ENCODE measurements at places on chromosomes 1 and 21.
A peak's percentile ranks its signal among the peaks of the same experiment; 100 is the strongest.

DNA sequence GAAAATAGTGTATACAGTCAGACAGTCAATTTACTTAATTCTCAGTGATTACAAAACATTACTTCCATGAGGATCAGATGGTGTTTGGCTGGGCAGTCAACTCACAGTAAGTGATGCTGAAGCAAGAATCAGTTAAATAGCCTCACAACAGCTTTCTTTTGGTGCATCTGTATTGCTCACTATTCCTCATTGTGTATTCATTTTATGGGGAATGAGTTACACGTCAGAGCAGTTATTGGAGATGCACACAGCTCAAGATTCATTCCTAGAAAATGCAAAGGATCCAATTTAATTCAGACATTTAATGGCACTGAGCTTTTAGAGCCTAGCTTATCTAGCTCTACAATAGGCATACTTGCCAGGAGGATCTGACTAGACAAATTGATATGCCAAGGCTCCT, 150.6 kb downstream of the HS2ST1 start:
- no peak for DNase-seq

- no peak for DNase-seq
Measured at GRCh38 chr21:44513389-44514217, 26.4 kb downstream of the KRTAP10-1 start.

GRCh38 chr1:117359561-117360289, 7.5 kb upstream of the MAN1A2 start:
- no peak for DNase-seq

GRCh38 chr1:6646499-6647148, 22.0 kb downstream of the THAP3 start:
- DNase-seq, result peak; percentile 37

DNA sequence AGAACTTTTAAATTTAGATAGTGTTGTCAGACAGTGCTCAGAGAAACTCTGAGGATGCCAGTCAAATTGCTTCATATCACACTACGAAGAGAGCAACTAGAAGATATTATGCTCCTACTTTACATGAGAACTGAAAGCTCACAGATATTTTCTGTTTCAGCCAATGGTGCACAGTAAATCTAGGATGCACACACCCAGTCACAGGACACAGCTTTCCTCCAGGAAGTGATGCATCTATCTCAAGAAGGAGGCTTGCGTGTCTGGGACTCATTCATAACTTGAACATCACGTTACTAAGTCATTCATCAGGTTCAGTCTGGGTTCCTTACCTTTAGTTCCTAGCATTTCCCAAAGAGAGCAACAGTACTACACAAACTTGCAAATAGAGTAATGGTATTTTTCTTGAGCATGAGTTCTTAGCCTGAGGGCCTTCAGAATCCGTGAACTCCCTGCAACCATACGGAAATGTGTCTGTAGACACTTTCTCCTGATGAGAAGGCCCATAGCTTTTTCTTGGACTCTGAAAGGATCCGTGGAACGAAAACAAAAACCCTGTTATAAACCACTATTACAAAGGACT, 12.2 kb downstream of the ZNF697 start:
- no peak for DNase-seq

GRCh38 chr1:10909697-10910680, 102.5 kb upstream of the TARDBP start:
- DNase-seq, result peak; percentile 46

DNA sequence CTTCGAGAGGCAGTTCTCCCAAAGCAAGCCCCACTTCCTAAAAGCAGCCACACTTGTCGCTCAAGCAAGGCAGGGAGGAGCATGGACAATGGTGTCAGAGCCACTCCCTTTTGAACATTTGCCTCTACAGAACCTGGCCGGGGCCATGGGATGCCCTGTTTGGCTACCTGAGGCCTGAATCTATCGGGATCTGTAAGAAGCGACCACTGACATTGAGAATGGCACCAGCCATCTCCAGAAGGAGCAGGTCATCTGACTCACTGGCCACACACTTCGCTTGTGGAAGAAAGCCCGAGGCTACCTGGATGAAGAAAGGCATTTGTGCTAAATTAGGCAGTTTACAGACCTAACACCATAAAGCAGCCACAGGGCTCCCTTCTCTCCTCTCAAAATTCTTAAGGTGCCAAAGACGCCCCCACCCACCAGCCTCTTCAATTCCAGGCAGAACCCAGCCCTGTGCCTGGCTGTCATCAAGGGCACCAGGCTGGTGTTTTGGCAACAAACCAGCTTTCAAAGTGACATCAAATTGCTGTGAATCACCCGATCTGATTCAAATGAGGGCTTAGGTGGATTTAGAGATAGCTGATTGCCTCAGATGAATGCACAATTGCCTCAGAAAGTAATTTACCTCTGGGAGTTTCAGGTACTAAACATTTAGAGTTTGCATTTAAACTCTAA, 104.8 kb downstream of the ETS2 start:
- DNase-seq, result no peak
